ENCODE measurements at places on chromosomes 6 and 20. TPM values are rescaled to one million over a fixed set of nuclear protein-coding genes. Genes with fewer than 3 reads are reported as not detected.
A peak's percentile ranks its signal among the peaks of the same experiment; 100 is the strongest.

GRCh38 chr20:18202966-18203365 is 65.3 kb downstream of the KAT14 start:
- no peak overlapping the region for H3K27ac ChIP-seq
- H3K4me3 ChIP-seq = no peak overlapping the region
- no peaks in the 10 kb centered on the region for H3K27me3 ChIP-seq
- DNase-seq = no peak
- no peaks in the 10 kb centered on the region for H3K4me1 ChIP-seq

PTCRA gene
- polyA plus RNA-seq = not detected

DNA sequence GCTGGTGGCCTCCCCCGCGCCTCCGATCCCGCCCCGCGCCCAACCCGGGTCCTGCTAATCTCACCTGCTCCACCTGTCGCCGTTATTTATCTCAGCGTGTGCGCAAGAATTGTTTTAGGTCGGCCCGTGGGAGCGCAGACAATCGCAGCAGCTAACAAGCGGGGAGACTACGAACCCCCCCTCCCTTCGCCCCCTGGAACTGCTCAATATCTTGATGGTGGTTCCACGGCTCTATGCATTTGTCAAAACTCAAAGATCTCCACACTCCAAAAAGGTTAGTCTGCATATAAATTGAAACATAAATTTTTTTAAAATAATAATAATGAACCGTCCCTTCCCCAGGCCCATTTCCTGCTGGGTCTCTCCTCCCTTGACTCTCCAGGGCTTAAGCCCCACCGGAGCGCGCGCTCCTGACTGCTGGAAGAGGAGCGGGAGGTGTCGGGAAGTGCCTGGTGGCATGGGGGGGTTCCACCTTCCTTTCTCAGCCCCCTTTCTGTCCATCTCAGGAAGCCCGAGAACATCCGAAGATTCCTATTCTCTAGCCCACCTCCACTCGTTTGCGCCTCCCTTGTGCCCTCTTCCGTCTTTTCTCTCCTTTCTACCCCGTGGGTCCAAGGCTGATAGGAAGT is 1.6 kb upstream of the MDGA1 start:
- H3K36me3 ChIP-seq = no peaks in the 10 kb centered on the region
- peak overlapping the region; percentile 66 for H3K4me3 ChIP-seq
- peaks cover 65% of the 10 kb centered on the region for H3K27me3 ChIP-seq
- no peak for DNase-seq
- H3K4me1 ChIP-seq = peaks cover 44% of the 10 kb centered on the region

- H3K4me3 ChIP-seq = no peak overlapping the region
- no peaks in the 10 kb centered on the region for H3K36me3 ChIP-seq
- no peaks in the 10 kb centered on the region for H3K27me3 ChIP-seq
- no peaks in the 10 kb centered on the region for H3K4me1 ChIP-seq
These were observed 646.6 kb upstream of the HS3ST5 start for GRCh38 chr6:114989279-114989964.

POPDC3 gene
- polyA plus RNA-seq = 71.7 TPM

DNA sequence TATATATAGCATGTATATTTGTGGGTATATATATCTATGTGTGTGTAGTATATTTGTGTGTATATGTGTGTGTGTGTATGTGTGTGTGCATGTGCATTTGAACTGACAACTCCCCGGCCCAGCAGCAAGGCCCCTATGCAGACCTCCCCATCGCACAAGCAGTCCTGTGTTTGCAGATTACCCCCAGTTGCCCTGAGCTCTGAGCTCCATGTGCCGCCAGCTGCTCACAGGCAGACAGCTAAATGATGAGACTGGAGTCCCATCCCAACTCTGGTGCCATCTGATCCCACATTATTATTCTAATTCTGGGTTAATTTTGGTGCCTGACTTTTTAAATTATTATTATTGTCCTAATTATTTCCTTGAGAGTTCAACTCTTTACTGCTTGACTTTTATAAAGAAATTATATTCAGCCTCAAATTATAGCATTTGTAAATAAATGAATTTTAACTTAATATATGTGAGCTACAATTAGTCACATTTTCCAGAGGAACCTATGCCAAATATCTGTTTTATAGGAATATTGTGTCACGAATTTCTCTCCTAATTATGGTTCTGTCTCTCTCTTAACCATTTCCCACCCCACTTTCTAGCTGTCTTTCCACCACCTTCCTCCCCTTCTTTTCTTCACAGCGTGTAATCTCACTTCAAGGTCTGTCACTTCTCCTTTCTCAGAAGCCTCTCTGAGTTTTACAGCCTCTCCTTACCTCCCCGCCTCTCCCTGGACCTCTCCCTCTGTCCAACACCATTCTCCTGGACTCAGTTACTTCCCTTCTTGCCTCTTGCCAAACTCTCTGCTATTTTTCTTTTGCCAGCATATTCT is 90.6 kb upstream of the SYNDIG1 start:
- no peak overlapping the region for H3K4me3 ChIP-seq
- peak overlapping the region; percentile 35 for H3K27ac ChIP-seq
- no peaks in the 10 kb centered on the region for H3K36me3 ChIP-seq
- peaks cover 15% of the 10 kb centered on the region for H3K4me1 ChIP-seq
- peak; percentile 53 for DNase-seq
- peaks cover 2% of the 10 kb centered on the region for H3K27me3 ChIP-seq

DNA sequence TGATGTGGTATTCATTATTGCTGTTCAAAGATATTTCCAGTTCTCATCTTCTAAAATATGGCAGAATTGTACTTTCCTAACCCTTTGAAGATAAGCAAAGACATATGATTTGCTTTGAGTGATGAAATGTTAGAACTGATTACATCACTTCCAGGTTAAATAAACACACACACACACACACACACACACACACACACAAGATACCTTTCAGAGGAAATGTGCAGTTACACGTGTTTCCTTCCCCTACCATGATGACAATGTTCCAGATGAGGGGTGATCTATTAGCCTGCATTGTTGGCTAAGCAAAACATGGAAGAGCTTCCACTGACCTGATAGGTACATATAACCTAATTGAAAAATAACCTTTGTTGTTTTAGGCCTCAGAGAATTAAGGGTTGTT is 11.7 kb upstream of the FRK start:
- no peaks in the 10 kb centered on the region for H3K36me3 ChIP-seq
- no peaks in the 10 kb centered on the region for H3K4me1 ChIP-seq
- no peaks in the 10 kb centered on the region for H3K27me3 ChIP-seq
- no peak overlapping the region for H3K4me3 ChIP-seq
- no peak for DNase-seq

DNA sequence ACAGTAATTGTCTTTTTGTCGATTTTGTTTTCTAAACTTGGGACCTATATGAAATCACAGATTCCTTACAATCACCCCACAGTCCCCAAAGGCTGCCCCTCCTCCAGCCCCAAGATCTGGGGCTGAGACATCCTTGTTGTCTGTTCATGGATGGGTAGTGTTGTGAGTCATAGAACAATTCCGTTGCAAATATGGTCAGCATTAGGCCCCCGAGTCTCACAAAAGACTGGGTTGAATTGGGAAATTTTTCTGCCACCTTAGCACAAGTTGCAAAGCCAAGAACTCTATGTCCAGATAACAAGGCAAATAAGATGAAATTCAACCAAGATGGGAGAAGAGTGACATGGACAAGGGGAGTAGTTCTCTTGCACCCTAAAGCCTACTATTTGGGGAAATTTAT is 10.5 kb upstream of the TAB2 start:
- no peaks in the 10 kb centered on the region for H3K36me3 ChIP-seq
- no peak overlapping the region for H3K4me3 ChIP-seq
- no peak for DNase-seq
- peaks cover under 1% of the 10 kb centered on the region for H3K27me3 ChIP-seq
- no peak overlapping the region for H3K27ac ChIP-seq
- H3K4me1 ChIP-seq = no peaks in the 10 kb centered on the region

SYCP2 gene
- 2.2 TPM for polyA plus RNA-seq

- H3K27ac ChIP-seq = no peak overlapping the region
- no peak for DNase-seq
- no peaks in the 10 kb centered on the region for H3K36me3 ChIP-seq
- no peak overlapping the region for H3K4me3 ChIP-seq
These were observed 644.5 kb upstream of the HS3ST5 start for GRCh38 chr6:114987281-114987680.

GRCh38 chr6:69217343-69217742 is 579.5 kb downstream of the LMBRD1 start:
- H3K4me3 ChIP-seq = no peak overlapping the region
- H3K27me3 ChIP-seq = no peaks in the 10 kb centered on the region
- no peaks in the 10 kb centered on the region for H3K4me1 ChIP-seq
- no peak overlapping the region for H3K27ac ChIP-seq
- DNase-seq = no peak
- H3K36me3 ChIP-seq = no peaks in the 10 kb centered on the region

DNA sequence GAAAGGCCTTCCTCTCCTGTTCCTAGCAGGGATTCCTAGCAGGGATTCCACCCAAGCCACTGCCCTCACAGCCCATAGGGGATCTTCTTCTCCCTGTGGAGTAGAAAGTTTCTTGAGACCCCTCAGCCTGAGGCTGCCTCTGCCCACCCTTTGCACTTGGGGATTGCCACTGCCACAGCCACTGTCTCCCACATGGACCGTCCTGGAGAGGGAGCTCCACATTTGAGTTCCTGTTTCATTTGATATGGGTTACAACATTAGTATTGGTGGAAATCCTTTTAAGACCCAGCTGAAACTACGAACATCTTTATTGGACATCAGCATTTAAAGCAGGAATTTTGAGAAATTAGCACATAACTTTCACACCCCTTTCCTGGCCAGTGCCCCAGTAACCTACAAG is 25.6 kb downstream of the HLA-G start:
- H3K4me3 ChIP-seq = no peak overlapping the region
- H3K27ac ChIP-seq = no peak overlapping the region
- no peaks in the 10 kb centered on the region for H3K36me3 ChIP-seq
- no peaks in the 10 kb centered on the region for H3K4me1 ChIP-seq
- H3K27me3 ChIP-seq = peaks cover 44% of the 10 kb centered on the region
- no peak for DNase-seq

FAM83D gene
- polyA plus RNA-seq = 8.1 TPM

DNA sequence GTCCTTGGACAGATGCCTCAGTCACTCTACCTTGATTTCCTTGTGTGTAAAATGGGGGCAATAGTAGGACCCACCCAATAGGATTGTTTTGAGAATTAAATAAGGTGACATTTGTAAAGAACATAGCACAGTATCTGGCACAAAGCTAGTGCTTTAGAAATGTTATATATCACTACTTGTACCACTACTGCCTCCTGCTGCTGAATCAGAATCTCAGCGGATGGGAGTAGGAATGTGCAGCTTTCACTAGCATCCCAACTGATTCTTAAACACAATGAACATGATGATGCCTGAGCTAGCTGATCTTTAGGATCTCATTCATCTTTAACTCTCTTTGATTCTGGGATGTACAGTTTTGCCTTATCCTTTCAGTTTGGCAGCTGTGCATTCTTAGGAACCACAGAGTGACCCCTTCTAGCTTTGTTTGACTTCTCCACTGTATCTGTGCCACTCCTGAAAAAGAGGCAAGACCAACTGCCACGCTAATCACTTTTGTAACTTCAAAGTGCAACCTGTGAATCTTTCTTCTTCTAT is 7.2 kb downstream of the PBOV1 start:
- no peaks in the 10 kb centered on the region for H3K36me3 ChIP-seq
- H3K27ac ChIP-seq = no peak overlapping the region
- H3K4me1 ChIP-seq = no peaks in the 10 kb centered on the region
- DNase-seq = no peak
- H3K4me3 ChIP-seq = no peak overlapping the region
- no peaks in the 10 kb centered on the region for H3K27me3 ChIP-seq

SLC26A8 gene
- polyA plus RNA-seq = not detected

NOTCH4 gene
- 23.5 TPM for polyA plus RNA-seq

RBPJL gene
- not detected for polyA plus RNA-seq

OLIG3 gene
- polyA plus RNA-seq = not detected

HTR1B gene
- polyA plus RNA-seq = 0.08 TPM

PRRC2A gene
- polyA plus RNA-seq = 151 TPM

- H3K4me1 ChIP-seq = no peaks in the 10 kb centered on the region
- H3K27ac ChIP-seq = no peak overlapping the region
- H3K27me3 ChIP-seq = no peaks in the 10 kb centered on the region
- no peak overlapping the region for H3K4me3 ChIP-seq
- DNase-seq = no peak
These were observed 862.8 kb upstream of the CITED2 start for GRCh38 chr6:140237251-140237650.

DNA sequence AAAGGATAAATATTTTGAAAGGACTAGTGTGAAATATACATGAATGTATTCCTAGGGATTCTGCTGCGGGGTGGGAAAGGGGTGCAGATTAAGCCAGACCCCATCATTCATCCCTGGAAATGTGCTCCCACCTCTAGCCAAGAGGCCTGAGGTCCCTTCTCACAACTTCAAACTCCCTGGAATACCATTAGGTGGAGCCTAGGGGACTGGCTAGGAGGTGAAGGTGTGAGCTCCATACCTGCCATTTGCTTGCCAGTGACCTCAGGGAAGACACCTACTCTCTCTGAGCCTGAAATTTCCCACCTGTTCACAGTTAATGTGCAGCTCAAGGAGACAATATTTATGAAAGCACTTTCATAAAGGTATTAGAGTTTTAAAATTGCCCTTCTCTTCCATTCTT is 4.7 kb upstream of the CCN2 start:
- no peak overlapping the region for H3K4me3 ChIP-seq
- H3K4me1 ChIP-seq = peaks cover 12% of the 10 kb centered on the region

DNA sequence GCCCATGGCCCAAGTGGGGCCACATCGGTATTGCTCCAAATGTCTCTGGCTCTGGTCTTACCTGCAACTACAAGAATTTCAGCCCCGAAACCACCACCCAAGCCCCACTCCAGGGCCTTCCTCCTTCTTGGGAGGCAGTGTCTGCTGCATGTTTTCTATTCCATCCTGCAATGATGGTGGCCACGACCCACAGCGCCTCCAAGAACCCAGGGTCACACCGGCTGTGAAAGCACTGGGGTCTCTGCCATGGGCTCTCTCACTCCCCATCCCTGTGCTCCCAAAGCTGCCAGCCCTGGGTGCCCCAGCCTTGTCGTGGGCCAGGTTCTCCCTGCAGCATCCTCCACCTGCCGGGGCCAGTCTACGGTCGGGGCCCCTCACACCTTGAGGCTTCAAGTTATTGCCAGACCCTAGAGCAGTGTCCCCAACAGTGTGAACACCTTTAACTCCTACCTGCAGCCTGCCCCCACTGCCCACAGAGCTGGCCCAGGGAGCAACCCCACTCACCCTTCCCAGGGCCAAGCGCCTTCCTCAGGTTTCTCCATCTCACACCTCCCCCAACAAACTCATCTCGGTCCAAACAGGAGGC is 115.4 kb downstream of the JPH2 start:
- no peak overlapping the region for H3K27ac ChIP-seq
- H3K4me1 ChIP-seq = peaks cover 5% of the 10 kb centered on the region
- H3K27me3 ChIP-seq = peaks cover 5% of the 10 kb centered on the region
- H3K4me3 ChIP-seq = no peak overlapping the region
- no peaks in the 10 kb centered on the region for H3K36me3 ChIP-seq
- DNase-seq = no peak

Data from muscle of leg (tissue), 16 donors.